ENCODE measurements at places on chromosomes 7 and 10.

DNA sequence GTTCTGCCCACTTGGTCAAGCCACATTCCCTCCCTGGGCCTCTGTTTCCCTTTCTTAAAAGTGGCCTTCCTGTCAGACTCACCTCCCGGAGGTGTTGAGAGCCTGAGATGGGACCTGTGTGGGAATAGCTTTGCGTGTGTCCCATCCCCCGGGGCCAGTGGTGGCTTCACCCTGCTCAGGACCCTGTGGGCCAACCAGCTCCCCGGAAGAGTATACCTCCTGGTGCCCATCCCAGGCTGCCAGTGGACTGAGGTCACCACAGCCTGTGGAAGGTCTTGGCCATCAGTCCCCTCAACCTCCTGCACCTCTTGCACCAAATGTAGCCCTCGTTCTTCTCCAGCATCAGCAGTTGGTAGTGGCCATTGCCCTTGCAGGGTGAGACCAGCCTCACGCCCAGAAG is 145.1 kb downstream of the RGS10 start:
- DNase-seq, result no peak

DNA sequence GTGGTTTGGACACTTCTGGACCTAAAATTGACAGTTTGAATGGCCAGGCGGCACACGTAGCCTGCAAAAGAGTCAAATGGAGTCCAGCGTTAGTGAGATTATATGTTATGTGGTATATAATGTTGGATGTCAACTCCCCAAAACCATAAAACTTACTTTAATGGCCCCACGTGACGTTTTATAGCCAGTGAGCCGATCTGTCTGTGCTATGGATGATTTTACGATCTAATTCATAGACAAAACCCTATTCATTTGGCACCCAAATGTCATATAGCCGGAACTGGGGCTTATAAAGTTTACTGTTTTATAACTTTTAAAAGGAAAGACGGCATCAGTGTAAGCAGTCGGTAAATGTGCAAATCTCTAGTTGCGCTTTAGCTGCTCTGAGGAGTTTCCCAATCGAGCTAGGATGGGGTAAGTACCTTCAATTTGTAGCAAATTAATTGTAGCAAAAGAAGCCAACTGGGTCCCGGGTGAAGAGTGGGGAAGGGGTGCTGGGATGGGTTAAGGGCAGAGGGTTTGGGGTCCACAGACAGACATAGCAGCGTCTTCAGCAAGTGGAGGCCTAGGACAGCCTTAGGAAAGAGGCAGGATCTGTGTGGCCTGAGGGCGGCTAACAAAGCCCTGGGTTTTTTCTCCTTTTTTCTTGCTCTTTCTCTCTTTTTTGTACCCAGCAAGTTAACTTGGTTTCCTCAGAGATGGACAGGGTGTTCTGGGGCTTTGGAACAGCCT is 3.2 kb downstream of the HOXA5 start:
- DNase-seq, result no peak

DNA sequence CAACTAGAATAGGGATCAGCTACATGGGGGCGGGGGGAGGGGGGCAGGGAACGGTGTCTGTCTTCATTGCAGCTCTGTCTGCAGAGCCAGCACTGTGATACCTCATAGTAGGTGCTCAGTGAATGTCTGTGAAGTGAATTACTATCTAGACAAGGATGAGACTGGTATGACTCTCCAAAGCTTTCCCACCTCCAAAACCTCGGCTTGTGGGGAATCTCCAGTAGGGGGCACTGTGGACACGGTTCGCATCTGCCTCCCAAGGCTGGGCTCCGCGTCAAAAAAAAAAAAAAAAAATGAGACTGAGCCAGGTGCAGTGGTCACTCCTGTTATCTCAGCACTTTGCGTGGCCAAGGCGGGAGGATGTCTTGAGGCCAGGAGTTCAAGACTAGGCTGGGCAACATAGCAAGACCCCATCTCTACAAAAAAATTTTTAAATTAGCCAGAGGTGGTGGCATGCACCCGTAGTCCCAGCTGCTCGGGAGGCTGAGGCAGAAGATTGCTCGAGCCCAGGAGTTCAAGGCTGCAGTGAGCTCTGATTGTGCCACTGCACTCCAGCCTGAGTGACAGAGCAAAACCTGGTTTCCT is 9.6 kb downstream of the TRIM56 start:
- peak; percentile 27 for DNase-seq

DNA sequence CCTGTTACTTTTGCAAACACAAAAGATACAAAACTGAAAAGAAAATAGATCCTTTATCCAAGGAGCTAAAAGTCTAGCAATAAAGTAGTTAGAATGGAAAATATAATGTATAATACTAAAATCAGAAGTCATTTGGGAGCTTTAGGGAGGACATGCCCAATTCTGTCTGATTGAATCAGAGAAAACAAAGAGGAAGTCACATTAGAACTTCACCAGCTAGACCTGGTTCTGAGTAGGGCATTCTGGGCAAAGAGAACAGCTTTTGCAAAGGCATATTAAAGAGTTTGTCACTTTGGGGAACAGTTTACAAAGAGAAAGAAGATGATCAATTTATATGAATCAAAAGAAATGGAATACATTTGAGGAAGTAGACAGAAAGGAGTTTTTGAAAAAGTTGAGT is 107.0 kb upstream of the PRSS1 start:
- DNase-seq, result no peak

- DNase-seq, result no peak
These were observed 341.2 kb downstream of the ACTR3B start for GRCh38 chr7:153100691-153101237.

DNA sequence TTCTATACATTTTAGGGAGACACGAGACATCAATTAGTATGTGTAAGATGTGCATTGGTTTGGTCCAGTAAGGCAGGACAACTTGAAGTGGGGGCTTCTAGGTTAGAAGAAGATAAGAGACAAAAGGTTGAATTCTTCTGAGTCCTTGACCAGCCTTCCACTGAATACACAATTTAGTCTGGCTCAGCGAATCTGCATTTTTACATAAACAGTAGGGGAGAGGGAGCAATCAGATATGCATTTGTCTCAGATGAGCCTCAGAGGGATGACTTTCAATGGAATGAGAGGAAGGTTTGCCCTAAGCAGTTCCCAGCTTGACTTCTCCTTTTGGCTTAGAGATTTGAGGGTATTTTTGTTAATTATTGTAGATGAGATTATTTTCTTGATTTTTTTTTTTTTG is 20.0 kb upstream of the C10orf90 start:
- no peak for DNase-seq

GRCh38 chr7:134084488-134085144 is 42.5 kb upstream of the LRGUK start:
- no peak for DNase-seq

DNA sequence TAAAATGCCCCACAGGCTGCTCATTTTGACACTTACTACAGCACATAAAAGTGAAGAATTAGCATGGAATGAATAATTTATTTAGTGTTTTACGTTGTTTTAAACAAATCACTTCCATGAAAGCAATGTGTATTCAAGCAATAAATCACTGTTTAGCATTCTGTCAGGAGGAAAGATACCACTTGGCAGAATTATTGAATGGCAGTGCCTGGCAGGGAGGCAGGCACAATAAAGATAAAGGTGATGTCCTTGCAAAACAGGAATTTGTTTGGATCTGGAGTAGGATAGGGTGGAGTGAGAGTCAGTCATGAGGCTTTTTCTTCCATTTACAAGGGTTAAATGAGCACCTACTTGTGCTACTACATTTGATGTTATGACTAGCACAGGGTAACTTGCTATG is 190.8 kb downstream of the SORCS1 start:
- DNase-seq, result no peak

DNA sequence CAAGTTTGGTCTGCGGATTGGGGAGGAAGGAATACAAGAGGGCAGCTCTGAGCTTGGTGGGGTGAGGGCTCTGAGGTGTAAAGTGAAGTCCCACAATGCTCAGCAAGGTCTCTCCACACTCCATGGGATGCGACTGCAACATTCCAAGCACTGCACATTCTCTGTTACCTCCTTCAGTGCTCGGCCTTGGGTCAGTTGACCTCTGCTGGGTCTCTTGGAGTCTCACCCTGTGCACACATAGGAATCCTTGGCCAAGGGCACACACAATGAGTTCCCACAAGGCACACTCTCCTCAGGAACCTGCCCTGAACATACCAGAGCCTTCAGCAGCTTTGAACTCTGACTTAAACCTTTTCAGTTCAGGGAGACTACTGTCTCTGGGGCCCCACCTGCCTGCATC is 2.4 kb upstream of the WDFY4 start:
- no peak for DNase-seq

DNA sequence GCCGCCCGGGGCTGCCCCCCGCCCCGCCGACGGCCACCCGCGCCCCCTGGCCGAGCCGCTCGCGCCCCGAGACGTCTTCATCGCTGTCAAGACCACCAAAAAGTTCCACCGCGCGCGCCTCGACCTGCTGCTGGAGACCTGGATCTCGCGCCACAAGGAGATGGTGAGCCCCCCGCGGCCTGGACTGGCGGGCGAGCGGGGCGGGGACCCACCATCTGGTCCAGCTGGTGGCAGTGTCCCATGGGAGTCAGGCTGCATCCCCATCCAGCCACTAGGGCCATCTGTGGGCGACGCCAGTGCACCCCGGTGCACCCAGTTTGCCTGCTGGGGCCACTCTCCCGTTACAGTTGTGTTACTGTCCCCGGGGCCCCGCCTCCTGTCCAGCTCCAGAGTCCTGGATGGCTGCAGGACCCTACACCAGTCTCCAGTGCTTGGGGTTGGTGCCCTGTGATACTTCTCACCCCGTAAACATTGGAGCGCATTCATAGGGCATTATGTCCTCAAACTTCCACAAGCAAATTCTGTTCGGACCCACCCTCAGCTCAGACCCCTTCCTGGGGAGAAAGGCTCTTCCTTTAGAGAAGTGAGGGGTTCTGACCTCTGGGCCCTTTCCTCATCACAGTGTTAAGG is 672 bp downstream of the LFNG start:
- DNase-seq, result no peak

- DNase-seq, result no peak
These were observed 153.2 kb upstream of the LYZL2 start for GRCh38 chr10:30782537-30783461.

GRCh38 chr7:97187067-97187466 is 69.6 kb downstream of the SDHAF3 start:
- DNase-seq, result no peak

- DNase-seq, result no peak
These were observed 137.1 kb downstream of the KAT6B start for GRCh38 chr10:74963549-74963948.

DNA sequence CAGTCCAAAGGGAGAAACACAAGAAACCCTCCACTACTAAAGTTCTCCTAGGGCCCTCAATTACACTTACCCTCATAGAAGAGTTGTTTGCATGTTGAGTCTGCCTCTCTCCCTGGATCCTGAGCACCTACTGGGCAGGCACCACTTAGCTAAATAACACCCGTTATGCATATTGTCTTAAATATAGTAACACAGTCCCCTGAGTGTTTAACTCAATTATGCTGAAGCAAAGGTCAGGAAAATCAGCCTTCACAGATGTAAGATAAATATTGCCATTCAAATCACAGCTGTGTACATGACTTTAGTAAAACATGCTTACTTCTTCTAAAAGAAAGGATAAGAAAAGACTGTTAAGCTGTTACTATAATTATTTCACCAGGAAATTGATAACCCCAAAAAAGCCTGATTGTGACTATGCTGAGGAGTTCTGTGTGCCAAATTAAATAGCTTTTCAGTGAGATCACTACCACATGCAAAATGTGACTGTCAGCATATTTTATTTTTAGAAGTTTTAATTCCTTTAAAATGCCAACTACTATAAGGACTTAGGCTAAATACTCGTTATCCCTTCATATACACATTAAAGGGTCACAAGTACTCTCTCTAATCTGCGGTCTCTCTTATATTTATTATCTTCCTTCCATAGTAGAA is 733.9 kb upstream of the PHF14 start:
- DNase-seq, result no peak

DNA sequence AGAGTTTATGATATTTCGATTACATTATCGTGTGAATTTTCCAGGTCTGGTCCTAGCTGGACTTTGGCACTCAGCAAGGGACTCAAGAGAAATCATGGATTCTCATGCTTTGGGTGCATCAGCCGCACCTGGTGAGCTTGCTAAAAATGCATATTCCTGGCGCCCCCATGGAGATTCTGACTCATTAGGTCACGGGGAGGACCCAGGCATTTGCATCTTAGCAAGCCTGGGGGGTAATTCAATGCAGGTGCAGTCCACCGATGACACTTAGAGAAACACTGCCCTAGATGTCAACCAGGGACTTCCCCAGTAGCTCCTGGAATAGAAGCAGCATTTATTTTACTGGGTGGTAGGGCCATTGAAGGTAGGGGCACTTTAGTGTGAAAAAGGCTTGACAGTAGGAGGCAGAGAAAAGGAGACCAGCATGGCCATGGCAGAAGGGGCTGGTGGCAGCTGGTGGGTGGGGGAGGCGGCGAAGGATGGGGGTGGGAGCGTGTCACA is 29.9 kb upstream of the PDCD4 start:
- no peak for DNase-seq

DNA sequence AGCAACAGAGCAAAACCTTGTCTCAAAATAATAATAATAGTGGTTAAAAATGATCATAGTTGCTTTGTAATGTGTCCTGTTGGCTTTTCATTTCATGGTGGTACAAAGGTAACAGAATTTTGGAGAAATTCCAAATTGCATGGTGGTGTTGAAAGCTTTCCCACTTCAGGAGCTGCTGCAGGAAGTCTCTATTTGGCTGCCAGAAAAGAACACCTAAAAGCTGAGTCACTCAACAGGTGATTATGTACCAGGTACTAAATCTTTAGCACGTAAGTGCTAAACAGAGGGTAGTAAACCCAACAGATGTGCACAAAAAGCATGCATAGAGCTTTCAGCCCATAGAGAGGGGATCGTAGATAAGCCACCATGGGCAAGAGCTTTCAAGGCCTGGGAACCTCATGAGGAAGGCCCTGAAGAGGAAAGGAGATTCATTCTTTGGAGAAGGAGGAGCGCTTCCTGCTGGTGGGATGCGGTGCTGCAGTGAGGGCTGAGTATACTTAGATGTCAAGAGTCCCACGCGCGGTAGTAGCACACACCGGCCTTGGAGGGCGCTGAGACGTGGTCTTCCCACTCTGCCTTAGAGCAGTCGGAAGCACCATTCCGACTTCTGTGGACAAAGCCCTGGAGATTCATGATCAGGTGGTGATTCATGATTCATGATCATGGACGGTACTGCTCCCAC is 118.7 kb downstream of the RALA start:
- peak; percentile 52 for DNase-seq

DNA sequence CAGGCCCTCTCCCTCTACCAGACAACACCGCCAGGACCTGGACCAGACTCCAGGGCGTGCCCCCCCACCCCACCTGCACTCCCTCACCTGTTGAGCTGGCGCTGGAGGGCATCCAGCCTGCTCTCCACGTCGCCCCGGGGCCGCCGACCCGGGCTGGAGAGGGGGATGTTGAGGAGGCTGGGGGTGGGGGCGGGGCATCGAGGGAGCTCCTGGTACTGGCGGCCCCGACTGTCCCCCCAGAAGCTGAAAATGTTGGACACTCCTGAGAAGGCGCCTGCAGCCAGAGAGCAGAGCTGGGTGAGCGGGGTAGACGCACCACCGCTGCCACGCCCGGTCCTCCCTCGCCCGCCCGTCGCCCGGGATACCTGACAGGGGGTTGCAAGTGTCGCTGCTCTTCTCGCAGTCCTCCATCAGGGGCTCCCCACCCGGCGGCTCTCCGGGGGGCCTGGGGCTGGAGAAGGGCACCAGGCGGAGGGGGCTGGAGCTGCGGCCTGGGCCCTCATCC is 30.8 kb downstream of the KCNH2 start:
- DNase-seq, result no peak

- DNase-seq, result no peak
These were observed 77.5 kb upstream of the CUX1 start for GRCh38 chr7:101739775-101740398.

Measured in NCI-H2029 treated with DMSO at 0.1 percent for 48 hours (cell line).